ENCODE measurements at places on chromosomes 2 and 18.

DNA sequence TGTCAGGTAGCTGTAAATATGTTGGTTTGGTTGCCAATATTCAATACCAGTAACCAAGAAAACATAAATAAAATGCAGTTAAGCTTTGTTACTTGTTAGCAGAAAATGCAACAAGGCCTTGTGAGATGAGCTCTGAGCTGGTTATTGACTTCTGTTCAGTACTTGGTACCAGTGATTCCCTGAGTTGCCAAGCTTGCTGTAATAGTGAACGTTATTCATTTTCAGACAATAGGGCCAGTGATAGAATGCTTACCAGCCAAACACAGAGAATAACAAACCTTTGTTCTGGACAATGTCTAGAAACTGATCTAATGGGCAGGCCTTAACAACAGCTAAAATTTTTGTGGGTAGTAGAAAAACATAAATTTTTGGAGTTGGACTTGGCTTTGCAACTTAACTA is 29.5 kb downstream of the RASGRP3 start:
- no peaks in the 10 kb centered on the region for H3K27me3 ChIP-seq
- no peaks in the 10 kb centered on the region for H3K36me3 ChIP-seq
- H3K4me1 ChIP-seq = no peaks in the 10 kb centered on the region
- no peak overlapping the region for H3K4me3 ChIP-seq
- no peak overlapping the region for H3K27ac ChIP-seq

GRCh38 chr2:164719996-164720941 is 99.0 kb upstream of the GRB14 start:
- DNase-seq = no peak
- H3K4me3 ChIP-seq = no peak overlapping the region
- H3K36me3 ChIP-seq = no peaks in the 10 kb centered on the region
- H3K4me1 ChIP-seq = no peaks in the 10 kb centered on the region
- no peak overlapping the region for H3K27ac ChIP-seq

- H3K4me1 ChIP-seq = peaks cover 5% of the 10 kb centered on the region
- no peaks in the 10 kb centered on the region for H3K27me3 ChIP-seq
- H3K27ac ChIP-seq = no peak overlapping the region
- no peak overlapping the region for H3K4me3 ChIP-seq
- peak; percentile 15 for DNase-seq
- peaks cover 8% of the 10 kb centered on the region for H3K36me3 ChIP-seq
These were observed 29.6 kb downstream of the SLC25A12 start for GRCh38 chr2:171864357-171864985.

- H3K27ac ChIP-seq = no peak overlapping the region
- peak; percentile 18 for DNase-seq
- H3K27me3 ChIP-seq = no peaks in the 10 kb centered on the region
- H3K36me3 ChIP-seq = no peaks in the 10 kb centered on the region
- no peak overlapping the region for H3K4me3 ChIP-seq
These were observed 101.0 kb downstream of the GPD2 start for GRCh38 chr2:156537141-156537540.

GRCh38 chr2:201777043-201777442 is 3.7 kb downstream of the ALS2 start:
- H3K4me1 ChIP-seq = peaks cover 13% of the 10 kb centered on the region
- H3K4me3 ChIP-seq = no peak overlapping the region
- no peaks in the 10 kb centered on the region for H3K27me3 ChIP-seq
- H3K27ac ChIP-seq = no peak overlapping the region

GRCh38 chr2:218782528-218782844 is 539 bp downstream of the CYP27A1 start:
- DNase-seq = no peak
- peaks cover 3% of the 10 kb centered on the region for H3K36me3 ChIP-seq
- H3K27me3 ChIP-seq = peaks cover 40% of the 10 kb centered on the region
- H3K4me3 ChIP-seq = no peak overlapping the region
- H3K4me1 ChIP-seq = peaks cover 3% of the 10 kb centered on the region

DNA sequence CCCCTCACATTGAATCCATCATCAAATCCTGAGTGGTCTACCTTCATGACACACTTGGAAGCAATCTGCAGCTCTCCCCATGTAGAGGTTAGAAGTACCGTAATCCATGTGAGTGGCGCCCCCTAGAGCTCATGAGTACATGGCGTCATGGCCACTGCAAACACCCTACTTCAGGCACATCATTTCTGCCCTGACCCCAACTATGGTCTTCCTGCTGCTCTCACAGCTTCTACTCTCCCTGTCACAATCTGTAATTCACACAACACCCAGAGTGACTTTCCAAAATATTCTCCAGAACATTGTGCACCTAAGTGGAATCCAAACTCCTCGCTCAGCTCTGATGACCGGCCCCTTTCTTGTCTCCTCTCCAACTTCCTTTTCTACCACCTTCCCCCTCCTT is 141.9 kb downstream of the ANKRD44 start:
- peaks cover 7% of the 10 kb centered on the region for H3K36me3 ChIP-seq
- peak; percentile 90 for DNase-seq
- H3K4me3 ChIP-seq = no peak overlapping the region
- H3K27ac ChIP-seq = peak overlapping the region; percentile 73
- H3K4me1 ChIP-seq = peaks cover 60% of the 10 kb centered on the region

DNA sequence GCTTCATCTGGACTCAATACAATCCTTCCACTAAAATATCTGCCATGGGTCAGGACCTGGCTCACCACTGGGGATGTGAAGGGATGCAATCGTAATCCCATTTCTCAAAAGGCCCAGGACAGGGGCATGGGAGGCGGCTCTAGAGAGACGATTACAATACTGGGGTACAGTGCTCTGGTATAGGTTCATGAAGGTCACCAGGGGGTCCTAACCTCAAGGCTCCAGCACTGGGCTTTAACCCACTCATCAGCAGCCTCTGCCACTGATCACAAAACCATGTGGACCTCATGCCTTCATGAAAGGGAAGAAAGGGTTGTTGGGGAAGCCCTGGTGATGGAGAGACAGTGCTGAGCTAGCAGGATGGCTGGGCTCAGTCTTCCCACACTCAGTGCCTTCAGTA is 48.8 kb downstream of the ADD2 start:
- H3K4me3 ChIP-seq = no peak overlapping the region
- H3K27me3 ChIP-seq = no peaks in the 10 kb centered on the region
- H3K27ac ChIP-seq = no peak overlapping the region
- no peaks in the 10 kb centered on the region for H3K36me3 ChIP-seq
- no peak for DNase-seq

GRCh38 chr2:47075361-47076125 is 79.6 kb downstream of the STPG4 start:
- H3K27ac ChIP-seq = no peak overlapping the region
- peaks cover 8% of the 10 kb centered on the region for H3K36me3 ChIP-seq
- H3K27me3 ChIP-seq = no peaks in the 10 kb centered on the region
- no peak for DNase-seq

All from activated naive CD4-positive, alpha-beta T cell treated with anti-CD3 and anti-CD28 coated beads for 36 hours (primary cell).